GM03348 (cell line): ENCODE measurements at places on chromosomes 6 and 20.

GRCh38 chr6:25217302-25217701 lies 61.9 kb upstream of the CARMIL1 start:
- no peak for DNase-seq

DNA sequence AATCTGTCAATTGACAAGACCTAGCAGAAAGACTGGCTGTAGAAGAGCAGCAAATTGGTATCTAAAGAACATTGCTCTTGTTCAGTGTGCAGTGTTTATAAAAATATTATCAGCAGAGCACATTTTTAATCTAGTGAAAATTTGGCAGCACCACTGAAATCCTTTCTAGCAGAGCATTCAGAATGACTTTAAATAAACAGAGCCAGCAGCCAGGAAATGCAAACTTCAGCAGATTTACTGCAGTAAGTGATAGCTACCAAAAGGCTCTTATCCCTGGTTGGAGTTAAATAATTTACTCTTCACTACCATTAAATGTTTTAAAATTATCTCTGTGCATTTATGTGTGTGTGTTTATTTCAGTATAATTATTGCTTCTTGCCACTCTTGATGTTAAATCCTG lies 590.9 kb upstream of the CITED2 start:
- DNase-seq = no peak

- DNase-seq = no peak
These were observed 56.1 kb upstream of the SGK1 start for GRCh38 chr6:134373993-134374392.

- no peak for DNase-seq
These were observed 20.2 kb downstream of the SF3B5 start for GRCh38 chr6:144075187-144075586.

DNA sequence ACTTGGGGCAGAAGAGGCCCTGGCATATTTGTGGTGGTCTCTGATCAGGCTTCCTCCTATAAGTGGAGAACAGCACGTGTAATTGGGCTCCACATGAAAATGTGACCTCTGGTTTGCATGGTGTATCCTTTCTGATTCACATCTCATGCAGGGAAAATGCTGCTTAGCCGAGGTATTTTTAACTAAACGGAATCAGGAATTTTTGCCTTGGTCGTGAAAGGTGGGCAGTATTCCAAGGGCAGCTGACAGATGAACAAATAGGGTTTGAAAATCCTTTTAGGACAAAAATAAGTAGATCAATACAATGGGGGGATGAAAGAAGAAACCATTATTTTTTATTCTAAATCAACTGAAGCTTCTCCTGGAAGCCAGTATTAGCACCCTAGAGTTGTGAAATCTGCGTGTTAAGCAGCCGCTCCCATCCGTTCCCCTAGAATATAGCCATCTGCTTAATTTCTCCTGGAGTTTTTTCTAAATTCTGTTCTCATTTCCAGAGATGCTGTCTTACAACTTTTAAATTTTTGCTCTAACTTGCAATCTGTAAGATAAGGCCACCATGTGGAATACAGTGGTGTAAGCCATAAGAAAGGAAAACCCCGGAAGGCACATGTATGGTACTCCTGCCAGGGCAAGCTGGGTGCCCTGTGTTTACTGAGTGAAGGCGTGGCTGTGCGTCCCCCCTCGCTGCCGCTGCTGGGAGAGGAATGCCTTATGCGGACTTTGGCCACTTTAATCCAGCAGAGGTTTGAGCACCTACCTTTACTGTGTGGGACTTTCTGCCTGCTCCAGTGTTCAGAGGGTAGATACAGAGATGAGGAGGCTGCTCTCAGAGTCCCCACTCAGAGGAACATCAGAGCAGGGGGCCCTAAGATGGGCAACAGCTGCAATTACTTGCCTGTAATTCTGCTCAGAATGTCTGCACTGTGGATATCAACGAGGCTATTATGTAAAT lies 52.4 kb downstream of the SYNJ2 start:
- no peak for DNase-seq
